Vagina (tissue), 2 donors: ENCODE measurements at places on chromosomes 12 and 14. TPM values are rescaled to one million over a fixed set of nuclear protein-coding genes. Genes with fewer than 3 reads are reported as not detected.

SYNJ2BP gene
- 20.9 TPM for total RNA-seq

ZFHX2 gene
- total RNA-seq, result 0.74 TPM

FERMT2 gene
- total RNA-seq, result 70.2 TPM

BEGAIN gene
- total RNA-seq, result 3.4 TPM

ADGRD1 gene
- 35.8 TPM for total RNA-seq

REC8 gene
- 5.9 TPM for total RNA-seq

C12orf54 gene
- not detected for total RNA-seq

PMCH gene
- total RNA-seq, result not detected

NDUFA12 gene
- 79.3 TPM for total RNA-seq

PRB3 gene
- total RNA-seq, result not detected

SLC5A8 gene
- not detected for total RNA-seq

DIP2B gene
- total RNA-seq, result 32.2 TPM

RIMBP2 gene
- 0.25 TPM for total RNA-seq

FGF6 gene
- not detected for total RNA-seq

FOXM1 gene
- 8.1 TPM for total RNA-seq

PSMC6 gene
- total RNA-seq, result 49.6 TPM

ACSM4 gene
- total RNA-seq, result not detected

SERPINA4 gene
- total RNA-seq, result not detected

RACGAP1 gene
- total RNA-seq, result 19.2 TPM

WASHC3 gene
- 49.4 TPM for total RNA-seq

CEBPE gene
- not detected for total RNA-seq

RTN1 gene
- total RNA-seq, result 24.8 TPM

SERPINA10 gene
- total RNA-seq, result not detected
